ENCODE measurements at places on chromosomes 13 and 19. TPM values are rescaled to one million over a fixed set of nuclear protein-coding genes. Genes with fewer than 3 reads are reported as not detected.

ZNF492 gene
- total RNA-seq, result 0.17 TPM

- DNase-seq, result no peak
Observed at GRCh38 chr19:16361926-16362325, 37.3 kb downstream of the KLF2 start.

DNA sequence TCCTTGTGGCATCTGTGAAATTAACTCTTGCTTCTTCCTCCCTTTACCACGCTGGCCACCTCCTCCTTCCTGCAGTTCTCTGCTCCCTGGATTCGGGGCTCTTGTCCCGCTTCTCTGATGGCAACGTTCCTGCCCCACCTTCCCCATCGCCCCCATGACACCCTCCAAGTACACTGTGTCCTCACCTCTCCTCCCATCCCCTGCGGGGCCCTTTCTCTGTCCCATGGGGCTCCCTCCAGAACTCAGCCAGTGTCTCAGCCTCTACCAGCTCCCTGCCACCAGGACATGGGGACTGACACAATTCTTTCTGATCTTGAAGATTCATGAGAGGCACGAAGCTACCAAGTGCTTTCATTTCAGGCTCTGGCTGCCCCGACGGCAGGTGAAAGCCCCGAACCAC lies 9.1 kb downstream of the CARS2 start:
- no peak for DNase-seq

DNA sequence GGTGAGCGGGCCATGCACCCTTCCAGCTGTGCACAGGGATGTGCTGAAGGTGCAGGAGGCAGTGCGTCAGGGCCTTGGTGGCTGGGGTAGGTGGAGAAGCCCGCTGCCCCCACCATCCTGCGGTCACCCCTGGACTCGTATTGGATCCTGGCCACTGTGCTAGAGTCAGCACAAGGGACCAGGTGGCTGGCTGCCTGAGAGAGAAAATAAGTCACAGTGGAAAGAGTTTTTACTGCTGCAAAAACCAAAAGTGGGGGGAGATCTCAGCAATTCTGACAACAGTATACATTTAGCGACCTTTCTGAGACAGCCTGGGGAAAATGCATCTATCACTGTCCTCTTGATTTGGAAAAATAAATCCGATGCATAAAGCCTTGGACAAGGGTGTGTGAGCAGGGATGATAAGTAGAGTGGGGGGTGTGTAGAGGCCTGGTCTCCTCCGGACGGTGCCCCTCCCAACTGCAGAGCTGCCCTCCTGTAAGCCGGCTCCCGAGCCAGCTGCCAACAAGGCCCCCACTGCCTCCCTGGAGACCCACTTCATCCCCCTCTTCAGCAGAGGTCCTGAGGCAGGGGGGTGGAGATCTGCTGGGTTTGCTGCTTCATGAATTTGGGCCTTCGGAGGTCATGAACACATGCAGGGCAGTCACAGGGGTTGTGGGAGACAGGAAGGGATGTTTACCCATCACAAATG lies 84.2 kb downstream of the SLC7A1 start:
- no peak for DNase-seq

DNA sequence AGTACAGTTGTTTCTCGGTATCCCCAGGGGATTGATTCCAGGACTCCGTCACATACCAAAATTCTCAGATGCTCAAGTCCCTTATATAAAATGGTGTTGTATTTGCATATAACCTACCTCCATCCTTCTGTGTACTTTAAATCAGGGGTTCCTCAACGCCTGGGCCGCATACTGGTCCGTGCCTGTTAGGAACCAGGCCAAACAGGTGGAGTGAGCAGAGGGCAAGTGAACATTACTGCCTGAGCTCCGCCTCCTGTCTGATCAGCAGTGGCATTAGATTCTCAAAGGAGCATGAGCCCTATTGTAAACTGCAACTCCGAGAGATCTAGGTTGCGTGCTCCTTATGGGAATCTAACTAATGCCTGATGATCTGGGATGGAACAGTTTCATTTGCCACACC lies 42.2 kb upstream of the KCTD4 start:
- no peak for DNase-seq

NACC1 gene
- total RNA-seq, result 24.5 TPM

- no peak for DNase-seq
Observed at GRCh38 chr13:54449922-54450321, 1421.3 kb downstream of the OLFM4 start.

GRCh38 chr13:96025283-96025682 lies 27.9 kb downstream of the UGGT2 start:
- DNase-seq, result no peak

ZNF90 gene
- total RNA-seq, result 1.4 TPM

DNA sequence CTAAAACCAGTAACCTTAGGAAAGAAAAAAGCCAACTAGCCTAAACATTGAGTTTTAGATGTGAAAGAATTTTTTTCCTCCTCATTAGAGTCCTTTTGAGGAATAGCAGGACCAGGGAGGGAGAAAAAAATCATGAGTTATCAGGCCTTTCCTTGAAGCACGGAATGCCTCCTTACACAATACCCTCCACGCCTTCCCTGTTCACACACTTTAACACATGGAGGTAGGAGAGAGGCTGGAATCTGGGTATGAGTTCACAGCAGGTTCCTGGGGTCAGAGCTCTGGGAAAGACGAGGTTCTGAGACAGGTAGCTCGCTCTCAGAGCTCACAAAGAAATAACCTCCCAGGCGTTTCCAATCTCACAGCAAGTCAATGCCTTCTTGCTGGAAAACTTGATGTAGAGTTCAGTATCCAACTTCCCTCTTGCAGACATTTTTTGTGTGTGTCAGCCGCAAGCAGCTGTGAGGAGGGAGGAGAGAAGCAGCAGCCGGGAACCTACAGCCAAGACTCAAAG lies 716 bp downstream of the ZNF573 start:
- DNase-seq, result no peak

GRCh38 chr19:10604460-10604980 lies 17.4 kb upstream of the AP1M2 start:
- DNase-seq, result no peak

- no peak for DNase-seq
Observed at GRCh38 chr13:113196970-113197737, 11.3 kb downstream of the PCID2 start.

DNA sequence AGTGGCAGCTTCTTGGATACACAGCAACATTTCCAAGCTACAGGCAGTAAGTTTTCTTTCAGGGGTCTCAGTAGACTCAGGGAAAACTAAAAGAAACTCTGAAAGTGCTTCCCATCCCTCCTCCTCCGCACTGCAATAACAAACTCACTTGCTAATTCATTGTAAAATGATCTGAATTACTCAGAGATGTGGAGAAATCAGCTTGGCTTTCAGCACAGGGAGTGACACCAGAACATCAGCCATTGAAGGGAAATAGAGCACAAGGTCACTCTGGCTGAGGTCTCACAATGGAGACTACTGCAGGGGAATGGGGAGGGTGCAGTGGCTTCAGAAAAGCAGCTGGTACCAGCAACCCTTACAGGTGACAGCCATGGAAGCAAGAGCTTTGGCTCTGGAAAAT lies 137.3 kb upstream of the SERP2 start:
- no peak for DNase-seq

DNA sequence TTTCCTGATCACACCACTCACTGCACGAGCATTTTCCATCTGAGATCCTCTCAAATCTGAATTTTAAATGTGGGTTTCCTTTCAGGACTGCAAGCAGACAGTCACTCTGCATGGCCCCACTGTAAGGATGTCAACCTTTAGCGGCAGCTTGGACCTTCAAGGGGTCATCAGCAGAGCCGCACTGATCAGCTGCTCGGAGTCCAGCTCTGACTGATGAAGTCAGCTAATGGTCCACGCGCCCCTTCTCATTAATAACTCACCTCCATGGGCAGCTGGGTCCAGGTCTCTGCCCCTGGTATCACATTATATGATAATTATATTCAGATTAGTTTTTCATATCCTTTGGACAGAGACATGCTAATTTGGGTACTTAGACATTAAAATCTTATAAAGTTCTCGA lies 36.1 kb upstream of the PDCD5 start:
- no peak for DNase-seq

DNA sequence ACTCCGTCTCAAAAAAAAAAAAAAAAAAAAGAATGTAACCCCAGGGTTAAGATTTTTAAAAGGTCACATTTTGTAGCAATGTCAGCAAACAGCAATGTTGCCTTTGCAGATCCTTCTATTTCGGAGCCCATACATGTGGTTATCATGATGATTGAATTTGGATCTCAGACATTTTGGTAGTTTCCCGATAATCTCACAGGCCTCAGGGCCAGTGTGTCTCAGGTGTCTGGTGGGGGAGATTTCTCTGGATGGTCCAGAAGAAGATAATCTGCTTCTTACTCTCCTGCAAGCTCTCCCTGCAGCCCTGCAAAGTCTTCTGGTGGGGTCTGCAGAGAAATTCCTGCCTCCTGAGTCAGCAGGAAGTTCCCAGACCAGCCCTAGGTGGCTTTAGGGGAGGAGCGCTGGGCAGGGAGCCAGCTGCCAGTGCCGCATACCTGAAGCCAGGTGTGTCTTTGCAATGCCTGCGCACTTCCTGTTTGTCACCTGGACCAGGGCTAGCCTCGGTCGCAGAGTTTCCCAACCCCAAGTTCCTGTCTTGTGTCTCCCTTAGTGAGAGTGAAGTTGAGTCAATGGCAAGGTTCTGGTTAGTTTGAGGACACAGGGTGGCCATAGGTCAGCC lies 1.4 kb downstream of the SH2D3A start:
- DNase-seq, result no peak

POU2F2 gene
- total RNA-seq, result 0.52 TPM

DNA sequence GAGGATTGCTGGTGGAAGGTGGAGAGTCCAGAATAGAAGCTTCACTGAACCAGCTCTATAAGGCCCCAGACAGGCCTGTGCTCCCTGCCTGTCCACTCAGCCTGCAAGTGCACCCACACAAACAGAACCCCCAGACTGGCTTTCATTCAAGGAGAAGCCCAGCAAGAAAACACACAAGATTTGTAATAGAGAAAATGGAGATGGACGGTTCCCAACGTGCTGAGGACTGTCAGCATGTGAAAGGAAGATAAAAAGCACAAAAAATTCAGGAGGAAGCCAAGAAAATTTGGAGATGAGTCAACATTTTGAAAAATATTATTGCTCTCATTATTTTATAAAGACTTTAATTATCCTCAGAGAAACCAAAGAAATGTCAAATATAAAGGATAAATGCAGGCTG lies 218.2 kb upstream of the SLC10A2 start:
- DNase-seq, result no peak

DNA sequence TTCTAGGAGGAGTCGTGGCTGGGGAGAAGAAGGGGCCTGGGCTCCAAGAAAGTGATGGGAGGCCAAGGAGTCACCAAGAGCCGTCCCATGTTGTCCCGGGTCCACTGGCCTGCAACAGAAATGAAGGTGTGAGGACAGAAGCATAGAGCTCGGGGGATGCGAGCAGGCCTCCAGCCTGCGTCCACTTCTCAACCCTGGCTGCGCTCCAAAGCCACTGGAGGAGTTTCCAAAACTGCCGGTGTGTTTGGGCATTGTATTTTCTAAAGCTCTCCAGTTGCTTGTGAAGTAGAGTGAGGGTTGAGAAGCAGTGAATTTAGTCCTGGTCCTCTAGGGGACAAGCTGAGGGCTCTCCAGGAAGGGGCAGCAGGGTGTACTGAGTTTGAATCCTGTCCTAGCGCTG lies 13.0 kb downstream of the FFAR2 start:
- no peak for DNase-seq

DNA sequence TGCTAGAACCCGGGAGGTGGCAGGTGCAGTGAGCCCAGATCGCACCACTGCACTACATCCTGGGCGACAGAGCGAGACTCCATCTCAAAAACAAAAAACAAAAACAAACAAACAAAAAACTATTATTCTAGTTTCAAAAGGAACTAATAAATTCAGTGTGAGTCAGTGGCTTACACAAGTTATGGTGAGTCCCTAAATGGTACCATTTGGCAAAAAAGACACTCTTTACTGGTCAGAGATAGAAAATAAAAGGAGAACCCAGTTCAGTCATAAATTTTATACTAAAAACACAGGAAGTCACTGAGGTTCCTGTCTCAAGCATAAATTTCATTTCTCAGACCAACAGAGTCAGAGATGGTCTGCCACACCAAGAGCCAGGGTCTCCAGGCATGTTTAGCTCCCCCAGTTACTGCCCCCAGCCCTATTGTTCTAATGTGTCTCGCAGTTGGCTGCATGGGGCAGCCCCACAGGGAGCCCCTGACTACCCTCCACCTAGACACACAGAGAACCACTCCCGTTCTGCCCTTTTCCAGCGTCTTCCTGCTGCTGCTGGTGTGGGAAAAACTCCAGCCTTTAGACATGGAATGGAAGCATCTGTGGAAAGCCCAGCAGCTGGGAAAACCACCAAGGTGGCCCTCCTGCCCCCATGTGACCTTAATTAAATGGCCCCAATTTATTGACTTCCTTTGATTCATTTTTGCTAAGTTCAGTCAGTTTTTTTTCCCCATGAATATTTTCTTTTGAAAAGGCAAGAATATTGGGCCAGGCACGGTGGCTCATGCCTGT lies 12.2 kb downstream of the THSD1 start:
- no peak for DNase-seq

DNA sequence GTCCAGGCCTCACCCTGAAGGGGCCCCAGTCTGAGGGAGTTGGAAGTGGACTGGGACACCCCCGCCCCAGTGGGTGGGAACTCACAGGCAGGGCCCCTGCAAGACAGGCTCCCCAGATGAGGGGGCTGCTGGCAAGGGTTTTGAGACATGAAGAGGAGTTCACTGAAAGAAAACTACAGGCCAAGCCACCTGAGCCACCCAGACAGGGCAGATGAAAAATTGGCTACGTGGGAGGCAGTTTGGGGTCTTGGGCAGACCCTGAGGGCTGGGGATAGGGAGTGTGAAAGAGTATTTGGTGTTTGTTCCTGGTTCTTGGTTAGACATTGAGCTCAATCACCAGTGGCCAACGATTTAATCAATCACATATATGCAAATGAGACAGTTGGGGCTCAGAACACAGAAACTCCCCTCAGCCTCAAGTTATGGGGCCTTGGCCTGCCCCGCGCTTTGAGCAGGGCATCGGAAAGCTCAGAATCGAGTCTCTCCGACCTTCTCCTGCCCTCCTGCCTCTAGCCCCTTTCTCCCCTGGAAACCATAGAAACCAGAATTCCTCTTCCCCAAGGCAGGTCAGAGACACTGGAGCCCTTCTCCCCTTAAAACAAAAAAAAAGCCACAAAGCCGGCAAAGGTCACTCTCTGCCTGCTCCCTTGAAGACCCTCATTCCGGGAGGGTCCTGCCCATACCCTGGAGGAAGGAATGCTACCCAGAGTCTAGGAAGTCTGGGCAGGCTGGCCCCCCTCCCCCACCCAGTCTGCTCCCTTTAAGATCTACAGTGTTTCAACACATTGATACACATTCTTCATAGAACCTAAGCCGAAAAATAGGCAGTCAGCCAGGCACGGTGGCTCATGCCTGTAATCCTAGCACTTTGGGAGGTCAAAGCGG lies 1.3 kb upstream of the ISYNA1 start:
- DNase-seq, result no peak

- DNase-seq, result no peak
Observed at GRCh38 chr13:73141292-73141771, 82.5 kb downstream of the KLF5 start.

DNA sequence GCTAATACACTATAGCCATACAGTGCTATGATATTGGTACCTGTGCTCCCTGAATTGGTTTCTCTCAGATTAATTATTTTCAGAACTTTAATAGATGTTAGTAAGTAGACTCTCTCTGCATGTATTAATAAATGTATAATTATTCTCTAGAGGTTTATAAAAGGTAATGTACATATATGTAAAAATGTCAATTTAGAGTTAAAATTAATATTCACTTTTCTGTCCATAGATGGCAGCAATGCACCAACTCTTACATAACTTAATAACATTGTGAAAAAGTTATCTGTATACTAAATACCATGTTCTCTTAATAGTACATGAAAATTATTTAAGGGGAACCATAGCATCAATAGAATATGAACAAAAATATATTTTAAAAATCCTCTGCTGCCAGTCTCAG lies 515.0 kb upstream of the KLHL1 start:
- DNase-seq, result no peak

Measured in esophagus muscularis mucosa (tissue), 4 donors.